ENCODE measurements at places on chromosomes 6 and 20.

- no peak for DNase-seq
Measured at GRCh38 chr6:124190256-124190655, 386.6 kb downstream of the NKAIN2 start.

- DNase-seq = no peak
Measured at GRCh38 chr6:13406781-13407180, 78.4 kb upstream of the TBC1D7 start.

DNA sequence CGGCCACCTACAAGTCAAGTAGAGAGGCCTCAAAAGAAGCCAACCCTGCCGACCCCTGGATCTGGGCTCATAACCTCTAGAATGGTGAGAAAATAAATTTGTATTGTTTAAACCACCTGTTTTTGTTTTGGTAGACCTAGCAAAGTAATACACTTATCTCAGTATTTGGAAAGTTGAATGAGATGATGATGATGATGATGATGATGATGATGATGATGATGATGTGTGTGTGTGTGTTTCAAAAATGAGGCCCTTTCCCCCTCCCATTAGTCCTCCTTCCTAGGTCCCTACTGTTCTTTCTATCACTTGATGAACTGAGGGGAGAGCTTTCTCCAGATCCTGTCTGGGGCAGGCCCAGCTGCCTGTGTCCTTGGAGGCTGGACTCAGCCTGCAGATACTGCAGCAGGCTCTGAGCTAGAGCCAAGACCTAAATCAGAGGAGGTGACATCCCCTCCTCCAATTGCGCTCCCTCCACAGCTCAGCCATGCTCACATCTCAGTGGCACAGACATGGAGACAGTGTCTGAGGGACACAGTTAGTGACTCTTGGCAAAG, 120.1 kb downstream of the LRFN2 start:
- DNase-seq = no peak

- DNase-seq = no peak
Measured at GRCh38 chr6:44275749-44276648, 5.7 kb downstream of the TMEM151B start.

- DNase-seq = peak; percentile 58
Measured at GRCh38 chr6:51959744-51960383, 127.5 kb downstream of the PKHD1 start.

DNA sequence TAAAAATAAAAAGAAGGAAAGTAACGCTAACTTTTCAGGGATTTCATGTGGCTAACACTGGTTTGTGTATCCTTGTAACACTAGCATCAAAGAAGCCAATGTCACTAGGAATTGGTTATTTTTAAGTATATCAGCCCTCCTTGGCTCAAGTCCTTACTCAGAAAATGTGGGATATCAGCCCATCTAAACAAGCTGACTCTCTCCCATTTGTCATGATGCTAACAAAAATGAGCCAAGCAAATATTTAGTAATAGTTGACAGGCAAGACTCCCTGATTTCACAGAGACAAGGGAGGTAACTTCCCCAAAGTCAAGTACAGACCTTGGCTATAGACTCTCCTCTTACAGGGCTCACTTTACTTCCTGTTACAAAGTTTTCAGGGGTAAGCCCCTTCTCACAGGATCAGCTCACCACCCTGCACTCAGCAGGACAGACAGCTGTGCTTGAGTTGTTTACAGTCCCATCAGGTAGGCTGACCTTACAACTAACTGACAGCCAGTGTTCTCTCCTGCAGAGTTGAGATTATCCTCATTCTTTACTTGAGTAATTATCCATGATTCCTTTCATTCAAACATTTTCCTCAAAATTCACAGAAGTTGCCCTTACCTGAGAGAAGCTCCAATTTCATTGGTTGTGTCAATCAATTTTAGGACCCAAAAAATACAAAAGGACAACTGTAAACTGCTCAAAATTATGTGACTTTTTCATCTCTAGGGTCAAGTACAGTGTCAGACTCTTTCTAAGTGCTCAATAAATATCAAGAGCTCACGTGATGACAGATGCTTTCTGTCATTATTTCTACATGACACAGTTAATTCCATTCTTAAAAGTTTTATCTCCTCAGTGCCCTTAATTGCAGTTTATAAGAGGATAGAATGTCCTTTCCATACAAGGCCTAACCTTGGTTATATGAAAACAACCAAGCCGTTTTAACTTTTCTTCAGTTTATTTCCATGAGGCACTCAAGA, 38.1 kb upstream of the BMP5 start:
- no peak for DNase-seq

- DNase-seq = no peak
Measured at GRCh38 chr20:43895235-43895634, 19.4 kb upstream of the TOX2 start.

DNA sequence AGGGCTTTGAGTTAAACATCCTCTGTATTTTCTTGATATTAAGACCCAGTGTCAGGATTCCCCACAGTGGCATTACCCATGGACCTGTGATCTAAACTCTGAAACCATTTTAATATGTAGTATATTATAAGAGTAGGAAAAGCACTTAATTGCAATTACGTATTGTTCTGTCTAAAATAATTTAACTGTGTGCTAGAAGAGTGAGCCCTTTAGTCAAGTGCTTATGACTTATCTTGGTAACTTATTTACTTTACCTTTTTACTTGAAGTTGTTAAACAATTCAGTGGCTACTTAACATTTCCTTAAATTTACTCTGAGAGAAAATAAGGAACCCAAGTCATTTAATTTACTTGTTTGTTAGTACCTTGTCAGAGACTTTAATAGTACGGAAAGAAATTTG, 173.6 kb downstream of the CDKAL1 start:
- no peak for DNase-seq

- no peak for DNase-seq
Measured at GRCh38 chr6:113365191-113365590, 492.0 kb upstream of the MARCKS start.

DNA sequence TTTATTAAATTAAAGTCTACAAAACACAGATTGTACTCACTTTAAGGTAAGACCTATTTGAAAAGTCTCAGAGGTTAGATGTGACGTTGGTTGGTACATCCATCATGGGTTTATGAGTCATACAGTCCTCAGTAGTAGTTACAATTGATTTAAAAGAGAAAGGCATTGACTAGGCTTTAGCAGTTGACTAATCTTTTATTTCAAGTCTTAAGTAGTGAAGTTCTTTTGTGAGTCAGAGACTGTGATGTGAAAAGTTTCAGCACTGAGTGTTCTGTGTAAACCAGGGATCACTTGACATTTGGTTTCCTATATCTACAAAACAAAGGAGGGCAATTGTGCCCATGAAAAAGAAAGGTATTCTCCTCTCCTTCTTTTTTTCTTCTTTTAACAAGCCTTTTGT, 221.3 kb downstream of the GRIK2 start:
- no peak for DNase-seq

- DNase-seq = no peak
Measured at GRCh38 chr6:5206920-5207561, 53.7 kb downstream of the LYRM4 start.

DNA sequence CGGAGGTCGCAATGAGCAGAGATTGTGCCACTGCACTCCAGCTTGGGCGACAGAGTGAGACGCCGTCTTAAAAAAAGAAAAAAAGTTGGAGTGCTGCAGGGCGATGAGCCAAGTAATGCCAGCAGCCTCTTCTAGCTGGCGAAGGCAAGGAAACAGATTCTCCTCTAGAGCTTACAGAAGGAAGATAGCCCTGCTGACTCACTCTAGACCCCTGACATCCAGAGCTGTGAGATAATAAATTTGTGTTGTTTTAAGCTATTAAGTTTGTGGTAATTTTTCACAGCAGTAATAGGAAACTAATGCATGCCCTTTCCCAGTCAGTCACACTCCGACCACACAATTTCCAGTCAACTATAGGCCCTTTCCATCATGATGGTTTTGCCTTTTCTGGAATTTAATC, 16.4 kb downstream of the PRSS16 start:
- DNase-seq = no peak

DNA sequence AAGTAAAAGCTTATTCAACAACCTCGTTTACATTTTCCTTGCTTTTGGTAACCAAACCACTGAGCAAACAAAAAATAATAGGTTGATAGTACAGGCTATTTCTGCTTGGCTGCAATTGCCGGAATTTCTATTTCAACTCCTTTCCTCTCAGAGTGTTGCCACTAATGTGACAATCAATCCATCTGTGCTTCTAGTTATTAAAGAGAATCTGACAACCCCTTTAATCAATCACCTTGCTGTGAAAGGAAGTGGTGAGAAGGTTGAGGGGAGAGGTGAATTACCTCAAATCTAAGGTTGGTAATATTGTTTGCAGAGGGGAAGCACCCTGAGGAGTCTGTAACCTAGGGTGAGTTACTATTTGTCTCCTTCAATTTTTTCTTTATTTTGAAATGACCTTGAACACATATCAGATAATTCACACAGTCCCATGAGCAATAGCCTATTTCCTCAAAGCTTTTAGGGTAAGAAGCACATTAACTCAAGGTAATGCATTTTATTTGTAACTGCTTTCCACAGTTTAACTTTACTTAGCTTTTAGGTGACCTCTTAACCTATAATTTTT, 603.4 kb downstream of the MMUT start:
- no peak for DNase-seq
